ENCODE measurements at places on chromosomes 2 and 18.

GRCh38 chr2:74347742-74348141 lies 4.5 kb upstream of the SLC4A5 start:
- no peak for DNase-seq

GRCh38 chr18:36420826-36421225 lies 123.3 kb downstream of the FHOD3 start:
- DNase-seq = no peak

DNA sequence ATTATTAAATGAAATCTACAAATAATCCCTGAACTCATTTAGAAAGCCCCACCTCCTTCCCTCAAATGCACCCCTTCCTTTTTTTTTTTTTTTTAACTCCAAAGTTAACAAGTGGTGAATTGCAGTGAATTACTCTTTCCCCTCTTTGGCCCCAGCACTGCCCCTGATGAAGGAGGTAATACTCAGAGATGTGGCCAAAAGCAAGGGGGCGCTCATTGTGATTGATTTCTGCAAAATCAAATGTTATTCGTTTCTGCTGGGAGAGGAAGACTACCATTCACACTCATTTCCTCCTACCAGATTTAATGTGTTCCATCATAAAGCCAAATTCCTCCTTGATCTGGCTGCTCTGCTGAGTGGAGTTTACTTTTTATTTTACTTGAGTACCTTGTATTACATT lies 259.4 kb downstream of the GPD2 start:
- no peak for DNase-seq

GRCh38 chr2:160869411-160869810 lies 290.8 kb upstream of the TANK start:
- no peak for DNase-seq

- DNase-seq = no peak
Measured at GRCh38 chr18:57930476-57930875, 113.5 kb upstream of the NEDD4L start.

DNA sequence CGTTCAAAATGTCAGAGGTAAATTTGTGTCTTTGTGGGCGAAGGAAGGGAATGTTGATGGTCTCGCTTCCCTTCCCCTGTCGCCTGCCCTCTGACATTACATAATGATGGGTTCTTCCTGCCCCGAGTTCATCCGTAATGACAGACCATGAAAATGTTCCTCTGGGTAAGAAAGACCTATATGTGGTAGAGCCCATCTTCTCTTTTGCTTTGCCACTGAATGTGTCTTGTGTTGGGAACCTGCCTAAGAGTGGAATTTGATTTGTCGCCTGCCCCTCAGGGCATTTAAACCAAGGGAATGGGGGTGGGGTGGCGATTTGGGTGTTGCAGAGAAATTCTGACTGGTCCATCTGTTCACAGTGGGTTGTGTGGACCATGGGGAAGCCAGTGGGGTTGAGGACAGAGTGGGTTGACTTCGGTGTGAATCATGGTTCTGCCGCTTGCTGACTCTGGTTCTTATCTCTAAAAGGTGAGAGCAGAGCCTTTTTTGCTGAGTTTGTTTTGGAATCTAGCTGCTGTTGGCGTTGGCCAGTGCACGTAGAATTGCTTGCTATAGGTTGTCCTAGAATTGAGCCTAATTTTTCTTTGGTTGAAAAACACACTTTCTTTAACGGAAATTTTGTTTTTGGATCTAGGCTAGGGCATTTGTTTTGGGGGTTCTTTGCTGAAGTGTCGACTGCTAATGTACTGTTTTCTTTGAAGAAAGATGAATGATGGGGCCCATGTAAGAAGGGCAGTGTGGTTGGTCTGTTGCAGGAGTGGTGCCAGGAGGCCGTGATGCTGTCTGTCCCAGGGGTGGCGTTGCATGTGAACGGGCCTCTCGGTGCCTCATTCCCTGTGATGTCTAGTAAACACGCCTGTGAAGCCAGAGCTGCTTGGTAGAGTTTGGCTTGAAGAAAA lies 1.3 kb downstream of the INPP4A start:
- DNase-seq = no peak

DNA sequence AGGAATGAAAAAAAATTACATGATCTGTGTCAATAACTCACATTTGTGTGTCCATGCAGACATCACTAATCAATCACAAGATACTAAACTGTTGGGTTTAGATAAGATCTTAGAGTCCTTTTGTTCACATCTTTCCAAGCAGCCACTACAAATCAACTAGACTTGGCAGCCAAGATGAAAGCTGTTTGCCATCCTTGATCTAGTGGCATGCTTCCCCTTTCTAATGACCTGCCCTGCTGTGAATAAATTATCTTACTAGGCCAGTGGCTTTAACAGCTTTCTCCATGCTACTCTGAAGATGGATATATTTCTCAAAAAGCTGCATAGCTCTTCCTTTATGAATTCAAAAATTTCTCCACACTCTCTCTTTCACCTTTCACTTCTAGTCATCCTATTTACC lies 1338.0 kb upstream of the ACVR2A start:
- DNase-seq = no peak

- DNase-seq = no peak
Measured at GRCh38 chr18:2715990-2716389, 60.5 kb downstream of the SMCHD1 start.

DNA sequence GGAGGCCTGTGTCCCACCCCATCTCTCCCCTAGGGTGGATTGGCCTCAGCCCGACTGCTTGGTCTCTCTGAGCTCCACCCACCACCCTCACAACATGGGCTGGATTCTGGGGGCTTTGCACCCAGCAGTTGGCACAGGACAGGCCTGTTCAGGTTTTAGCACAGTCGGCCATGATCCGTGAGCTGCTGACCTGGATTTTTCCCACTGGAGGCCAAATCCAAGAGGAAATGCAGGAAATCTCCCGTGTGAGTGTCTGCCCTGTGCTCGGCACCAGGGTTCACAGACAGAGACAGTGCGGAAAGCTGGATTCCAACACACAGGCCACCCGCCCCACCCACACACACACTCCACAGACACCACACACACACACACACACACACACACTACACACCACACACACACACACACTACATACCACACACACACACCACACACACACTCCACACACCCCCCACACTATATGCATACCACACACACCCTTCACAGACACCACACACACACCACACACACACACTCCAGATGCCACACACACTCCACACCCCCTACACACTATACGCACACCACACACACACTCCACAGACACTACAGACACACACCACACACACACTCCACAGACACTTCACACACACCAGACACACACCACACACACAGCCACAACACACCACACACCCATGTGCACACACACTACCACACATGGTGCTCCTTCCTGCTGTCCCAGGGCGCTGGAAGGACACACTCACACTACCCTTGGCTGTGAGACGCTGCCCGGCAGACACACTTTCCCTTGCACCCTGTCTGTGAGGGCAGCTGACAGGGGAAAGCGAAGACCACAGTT lies 14.1 kb downstream of the MBP start:
- DNase-seq = no peak

GRCh38 chr2:219079417-219079816 lies 18.7 kb upstream of the IHH start:
- no peak for DNase-seq

DNA sequence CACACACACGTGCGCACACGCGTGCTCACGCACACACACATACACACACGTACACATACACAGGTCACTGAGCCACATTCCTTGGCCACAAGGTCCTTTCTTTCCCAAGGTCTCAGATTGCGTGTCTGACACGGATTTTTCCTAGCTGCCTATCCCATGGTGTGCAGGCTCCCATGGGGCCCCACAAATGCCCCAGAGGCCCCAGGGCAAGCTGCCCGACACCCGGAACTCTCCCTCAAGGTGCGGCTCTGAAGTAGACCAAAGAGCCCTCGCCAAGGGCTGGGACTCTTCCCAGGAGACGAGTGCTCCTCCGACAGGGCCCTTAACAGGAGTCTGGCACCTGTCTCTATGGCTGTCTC lies 46.7 kb downstream of the SDC1 start:
- DNase-seq = no peak

DNA sequence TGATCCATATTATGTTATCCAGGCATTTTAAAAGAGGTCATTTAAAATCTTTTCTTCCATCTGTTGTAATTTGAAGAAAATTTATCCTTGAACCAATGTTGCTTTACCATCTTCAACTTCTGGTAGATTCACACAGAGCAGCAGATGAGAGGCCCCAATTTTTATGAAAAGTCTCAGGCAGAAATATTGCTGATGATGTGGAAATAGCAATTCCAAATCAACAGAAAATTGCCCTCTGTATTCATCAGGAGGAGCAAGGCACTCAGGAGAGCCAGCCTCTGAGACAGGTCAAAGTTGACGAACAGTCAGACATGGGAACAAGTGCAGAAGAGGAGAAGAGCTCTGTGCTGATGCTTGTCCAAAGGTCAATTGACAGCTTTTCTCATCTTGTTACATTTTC lies 444.9 kb downstream of the NCKAP5 start:
- no peak for DNase-seq

DNA sequence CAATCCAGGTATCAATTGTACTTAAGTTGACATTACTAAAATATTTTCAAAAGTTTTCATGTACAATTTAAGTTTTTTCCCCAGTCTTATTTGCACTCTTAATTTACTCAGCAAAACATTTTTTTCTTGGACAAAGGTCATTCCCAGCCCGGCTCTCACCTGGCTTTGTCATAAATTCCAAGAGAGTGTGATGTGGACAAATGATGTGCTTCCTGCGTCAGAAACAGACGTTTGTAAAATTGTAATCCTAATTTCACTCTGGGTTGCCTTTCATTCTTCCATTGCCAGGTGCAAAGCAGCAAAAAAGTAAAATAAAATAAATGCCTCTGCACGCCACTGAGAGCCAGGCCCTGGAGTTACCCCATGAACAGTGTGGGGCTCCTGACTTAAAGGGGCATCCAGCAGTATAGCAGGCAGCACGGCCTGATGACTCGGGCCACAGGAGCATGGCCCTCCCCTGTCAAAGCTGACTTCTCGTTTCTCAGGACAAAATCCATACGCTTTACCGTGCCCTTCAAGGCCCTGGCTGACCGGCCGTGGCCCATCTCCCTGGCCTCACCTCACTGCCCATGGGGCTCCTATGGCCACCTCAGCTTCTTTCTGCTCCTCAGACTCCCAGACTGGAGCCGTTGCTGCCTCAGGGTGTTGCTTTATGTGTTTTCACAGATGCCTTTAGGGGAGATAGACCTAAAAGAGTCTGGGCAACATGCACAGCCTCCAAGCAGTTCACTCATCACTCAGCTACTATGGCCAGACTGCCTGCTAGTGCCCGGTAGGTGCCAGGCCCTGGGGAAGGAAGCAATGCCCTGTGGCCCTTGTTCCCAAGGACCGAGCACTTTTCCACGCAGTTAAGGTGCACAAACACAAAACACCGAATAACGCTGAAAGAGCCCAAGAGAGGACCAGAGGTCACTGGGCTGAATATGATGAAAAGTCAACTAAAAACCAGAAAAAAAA lies 7.6 kb upstream of the TMEM185B start:
- no peak for DNase-seq

- no peak for DNase-seq
Measured at GRCh38 chr2:233813236-233814055, 35.3 kb downstream of the MROH2A start.

DNA sequence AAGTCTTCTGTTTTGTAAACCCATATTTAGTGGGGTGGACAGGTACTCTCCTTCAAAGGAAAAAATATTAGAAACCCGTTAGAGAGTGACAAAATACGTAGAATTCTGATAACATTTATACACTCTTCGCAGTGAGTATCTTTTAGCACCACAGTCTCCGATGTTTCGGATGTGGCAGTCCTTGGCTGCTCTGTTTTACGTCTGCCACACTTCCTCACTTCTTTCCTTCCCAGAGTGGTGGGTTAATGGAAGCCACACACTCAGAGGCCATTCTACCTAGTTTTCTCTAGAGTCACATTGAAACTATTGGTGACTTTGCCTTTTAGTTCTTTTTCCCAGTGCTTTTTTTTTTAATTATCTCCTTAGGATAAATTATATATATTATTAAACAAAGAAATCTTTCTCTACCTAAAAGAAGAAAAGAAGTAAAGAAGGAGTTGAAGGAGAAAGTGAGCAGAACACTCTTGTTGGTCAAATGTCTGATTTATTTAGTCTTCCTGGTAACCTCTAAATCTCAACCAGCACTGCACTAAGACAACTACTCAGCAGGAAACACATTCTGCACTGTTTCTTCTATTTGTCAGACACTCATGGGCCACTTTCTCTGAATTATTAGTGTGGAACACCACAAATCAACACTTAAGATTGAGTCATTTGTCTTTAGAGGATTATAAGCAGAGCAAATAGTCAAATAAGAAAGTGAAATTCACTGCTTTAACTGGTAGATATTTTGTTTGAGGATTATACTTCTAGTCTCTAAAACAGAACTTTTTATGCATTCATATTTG lies 451.3 kb upstream of the TMEFF2 start:
- no peak for DNase-seq

DNA sequence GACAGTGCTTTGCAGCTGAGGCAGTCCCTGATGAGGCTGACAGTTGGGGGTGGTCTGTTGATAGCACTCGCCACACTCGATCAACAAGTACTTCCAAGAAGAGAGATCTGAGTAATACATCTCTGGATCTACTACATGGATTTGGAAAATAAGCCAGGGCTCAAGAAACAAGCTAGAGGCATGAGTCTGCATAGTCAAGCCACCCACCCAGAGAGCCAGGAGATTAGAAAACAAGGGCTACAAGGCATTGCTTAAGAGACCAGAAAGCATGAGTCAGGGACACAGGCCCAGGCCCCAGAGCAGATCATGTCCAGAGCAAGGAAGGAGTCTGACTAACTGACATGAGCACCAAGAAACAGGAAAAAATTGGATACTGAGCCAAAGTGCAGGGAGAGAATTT lies 196.9 kb upstream of the CWC22 start:
- no peak for DNase-seq

- no peak for DNase-seq
Measured at GRCh38 chr18:52715991-52716390, 376.0 kb downstream of the DCC start.

GRCh38 chr2:29892585-29893259 lies 28.7 kb downstream of the ALK start:
- no peak for DNase-seq

DNA sequence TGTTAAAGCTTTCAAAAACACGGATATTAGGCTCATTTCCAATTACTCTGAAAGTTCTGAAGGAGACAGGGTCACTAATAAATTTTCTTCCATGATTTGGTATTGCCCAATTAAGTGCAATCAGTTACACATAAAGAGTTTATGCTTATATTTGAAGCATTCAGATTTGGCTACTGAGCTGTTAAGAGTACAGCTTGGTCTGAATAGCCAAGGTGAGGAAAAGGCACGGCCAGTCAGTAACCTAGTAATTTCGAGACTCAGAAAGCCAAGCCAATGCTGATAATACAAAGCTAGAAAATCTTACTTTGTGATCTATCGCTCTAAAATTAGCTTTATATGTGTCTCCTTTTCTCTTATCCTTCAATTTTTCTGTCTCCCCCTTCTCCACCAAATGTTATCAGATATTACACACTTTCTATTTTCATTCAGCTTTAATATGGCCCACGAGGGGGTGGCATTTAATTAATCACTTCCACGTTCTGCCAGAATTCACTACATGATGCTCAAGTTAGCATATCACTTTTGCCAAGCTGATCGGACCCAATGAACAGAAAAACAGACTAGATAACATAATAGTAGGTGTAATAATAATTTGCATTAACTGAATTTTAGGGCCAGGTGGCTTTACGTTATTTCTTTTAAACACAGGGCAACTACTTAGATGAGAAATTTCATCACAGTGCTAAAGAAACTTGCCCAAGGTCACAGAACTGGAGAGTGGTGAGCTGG lies 138.4 kb downstream of the TCF4 start:
- no peak for DNase-seq
